Stimulated activated CD4-positive, alpha-beta T cell treated with anti-CD3 and anti-CD28 coated beads, Interleukin-1b, Interleukin-23, amount 100 ng/mL, for 24 hours (primary cell): ENCODE measurements at places on chromosomes 3 and 15.

GRCh38 chr3:113626503-113627371 is 69.7 kb downstream of the USF3 start:
- DNase-seq, result no peak

- no peak for DNase-seq
Measured at GRCh38 chr15:40108061-40108854, 421 bp downstream of the BMF start.

- no peak for DNase-seq
Measured at GRCh38 chr3:105166893-105167292, 199.8 kb upstream of the ALCAM start.

DNA sequence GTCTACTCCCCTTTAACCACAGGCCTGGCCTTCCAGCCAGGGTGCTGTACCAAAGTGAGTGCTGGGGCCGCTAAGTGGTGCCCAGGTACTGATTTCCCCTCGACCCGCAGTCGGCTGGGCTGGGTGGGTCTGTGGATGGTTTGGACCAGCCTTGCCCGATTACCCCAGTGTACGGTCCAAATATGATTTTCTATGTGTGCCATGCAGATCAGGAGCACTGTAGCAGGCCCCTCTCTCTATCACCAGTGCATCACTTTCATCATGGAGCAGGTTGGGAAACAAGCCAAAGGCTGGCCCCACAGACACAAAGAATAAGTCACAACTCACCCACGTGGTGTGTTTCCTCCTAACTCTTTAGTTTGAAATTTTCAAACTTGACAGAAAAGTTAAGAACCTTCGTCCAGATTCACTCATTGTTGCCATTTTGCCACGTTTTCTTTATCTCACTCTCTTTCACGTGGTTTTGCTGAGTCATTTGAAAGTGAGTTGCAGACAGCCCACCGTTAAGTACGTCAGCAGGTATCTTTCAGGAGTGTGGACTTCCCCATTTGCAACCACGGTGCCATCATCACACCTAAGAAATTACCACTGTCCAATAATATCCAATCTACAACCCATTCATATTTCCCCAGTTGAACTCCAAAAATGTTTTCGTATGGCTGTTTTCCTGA is 37.0 kb downstream of the ZNF710 start:
- peak; percentile 49 for DNase-seq

- DNase-seq, result no peak
Measured at GRCh38 chr3:194885766-194886165, 200.1 kb downstream of the FAM43A start.

- DNase-seq, result no peak
Measured at GRCh38 chr15:26882112-26882511, 15.2 kb downstream of the GABRA5 start.

- DNase-seq, result no peak
Measured at GRCh38 chr3:121894301-121894990, at the start of gene SLC15A2. Gene SLC15A2, plus strand, starts transcription at chr3:121894401. Its CDS starts 76 bp downstream, at chr3:121894477.

- DNase-seq, result no peak
Measured at GRCh38 chr3:44833394-44833793, 28.3 kb upstream of the TMEM42 start.

GRCh38 chr3:16721494-16721893 is 116.3 kb upstream of the DAZL start:
- DNase-seq, result no peak

GRCh38 chr3:127220497-127220896 is 27.6 kb downstream of the PRR23E start:
- no peak for DNase-seq

DNA sequence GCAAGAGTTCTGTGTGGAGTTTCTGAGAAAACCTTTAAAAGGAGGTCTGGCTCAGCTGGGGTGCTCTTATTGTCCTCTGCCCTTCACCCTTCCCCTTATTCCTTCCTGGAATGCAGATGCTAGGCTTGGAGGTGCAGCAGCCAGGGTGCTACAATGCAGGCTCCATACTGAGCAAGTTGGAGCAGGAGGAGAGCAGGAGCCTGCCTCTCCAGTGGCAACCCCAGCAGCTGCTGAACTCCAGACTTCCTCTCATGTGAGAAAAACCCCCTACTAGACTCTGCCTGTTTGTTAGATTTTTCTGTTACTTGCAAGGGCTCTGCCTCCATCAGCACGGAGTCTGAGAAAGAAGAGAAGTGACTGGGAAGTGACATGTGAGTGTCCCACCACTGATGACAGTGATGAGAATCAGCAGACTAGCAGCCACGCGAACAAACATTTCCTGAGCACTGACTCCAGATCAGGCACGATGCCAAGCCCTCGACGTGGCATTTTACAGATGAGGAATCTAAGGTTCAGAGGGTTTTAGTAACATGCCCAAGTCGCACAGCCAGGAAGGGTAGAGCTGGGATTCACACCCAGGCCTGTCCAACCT is 16.1 kb upstream of the RARRES1 start:
- DNase-seq, result no peak

- DNase-seq, result no peak
Measured at GRCh38 chr15:43808960-43809678, 8.7 kb downstream of the HYPK start.

GRCh38 chr15:100464888-100465287 is 63.9 kb downstream of the CERS3 start:
- no peak for DNase-seq

GRCh38 chr15:50116477-50116876 is 2.6 kb downstream of the ATP8B4 start:
- DNase-seq, result no peak

GRCh38 chr3:13237776-13238490 is 164.7 kb upstream of the IQSEC1 start:
- DNase-seq, result no peak

DNA sequence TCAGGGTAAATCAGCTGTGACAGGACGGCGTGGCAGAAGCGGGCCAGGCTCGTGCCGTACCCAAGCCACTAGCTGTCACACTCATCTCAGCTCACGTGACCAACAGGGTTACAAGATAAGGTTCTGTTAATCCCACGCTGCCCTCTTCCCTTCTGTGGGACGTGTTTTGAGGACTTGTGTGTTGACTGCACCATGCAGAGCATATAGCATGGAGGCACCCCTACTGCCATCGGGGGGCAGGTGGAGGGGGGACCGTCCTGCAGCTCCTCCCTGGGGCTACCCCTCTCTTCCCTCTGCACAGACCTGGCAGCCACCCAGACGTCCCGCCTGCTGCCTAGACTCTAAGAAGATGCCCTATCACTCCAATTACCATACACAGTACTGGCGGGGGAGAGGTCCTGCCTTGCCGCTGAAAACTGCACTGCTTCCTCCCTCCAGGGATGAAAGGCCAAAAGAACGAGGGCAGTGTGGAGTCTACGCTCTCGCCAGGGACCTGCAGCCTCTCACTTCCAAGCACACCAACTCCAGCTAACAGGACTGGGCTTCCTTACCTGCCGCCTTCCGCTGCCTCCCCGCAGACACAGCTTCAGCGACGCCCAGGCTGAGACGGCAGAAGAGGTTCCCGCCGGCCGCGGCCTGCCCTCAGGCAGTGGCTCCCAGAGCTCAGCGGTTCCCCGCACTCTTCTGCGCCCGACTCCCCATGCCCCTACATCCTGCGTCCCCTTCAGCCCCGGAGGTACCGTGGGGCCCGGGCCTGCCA is at the start of gene TNK2:
Gene TNK2, minus strand, starts transcription at position 618 of the 760 bp plus-strand sequence. CDS start 19,963 bp downstream, outside the sequence.
- no peak for DNase-seq

- no peak for DNase-seq
Measured at GRCh38 chr3:194485881-194486539, 792 bp downstream of the ATP13A3 start.

DNA sequence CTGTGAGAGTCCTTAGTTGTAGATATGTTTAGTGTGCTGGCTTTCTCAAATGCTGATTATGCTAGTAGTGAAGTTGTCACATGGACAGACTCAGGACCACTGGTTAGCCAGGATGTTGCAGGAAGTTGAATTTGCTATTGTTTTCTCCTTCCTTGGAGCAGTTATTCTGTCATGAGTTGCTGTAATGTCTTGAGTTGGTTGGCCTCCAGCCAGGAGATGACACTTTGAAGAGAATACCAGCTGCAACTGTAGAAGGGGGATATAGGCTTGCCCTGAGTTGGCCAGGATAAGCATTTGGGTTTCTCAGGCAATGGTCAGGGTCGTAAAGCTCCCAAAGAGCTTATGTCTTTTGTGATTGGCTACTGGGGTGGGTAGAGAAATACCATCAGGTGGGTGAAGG is 206.7 kb downstream of the ZNF621 start:
- DNase-seq, result no peak

DNA sequence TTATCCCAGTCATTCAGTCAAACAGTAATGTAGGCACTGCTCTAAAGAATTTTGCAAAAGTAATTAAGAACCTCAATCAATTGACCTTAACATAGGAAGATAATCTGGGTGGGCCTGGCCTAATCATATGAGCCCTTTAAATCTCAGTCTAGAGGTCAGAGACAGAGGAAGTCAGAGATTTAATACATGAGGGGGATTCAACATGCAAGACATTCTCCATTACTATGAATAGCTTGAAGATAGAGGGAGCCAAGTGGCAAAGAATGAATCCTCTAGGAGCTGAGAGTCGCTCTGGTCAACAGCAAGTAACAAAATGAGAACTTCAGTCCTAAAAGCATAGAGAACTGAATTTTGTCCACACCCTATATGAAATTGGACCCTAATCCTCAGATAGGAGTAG is 39.0 kb upstream of the MBNL1 start:
- no peak for DNase-seq

- DNase-seq, result no peak
Measured at GRCh38 chr3:154421083-154421482, 8.9 kb downstream of the GPR149 start.

DNA sequence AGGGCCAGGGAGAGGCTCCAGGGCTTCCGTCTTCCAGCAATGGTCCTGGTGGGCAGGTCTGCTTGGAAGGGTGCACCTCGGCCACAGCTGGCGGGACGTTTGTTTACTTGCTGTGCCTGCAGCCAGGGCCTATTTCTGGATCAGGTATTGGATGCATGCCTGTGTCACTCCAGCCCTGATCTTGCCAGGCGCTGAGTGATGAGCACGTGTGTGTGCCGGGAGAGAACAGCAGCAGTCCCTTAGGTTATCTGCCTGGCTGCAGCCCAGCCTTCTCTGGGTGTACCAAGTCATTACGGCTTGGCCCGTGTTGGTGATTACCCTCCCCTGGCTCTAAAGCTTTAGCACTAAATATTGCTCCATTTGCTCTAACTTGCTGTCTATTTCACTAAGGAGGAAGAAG is 14.9 kb downstream of the CCDC32 start:
- no peak for DNase-seq

DNA sequence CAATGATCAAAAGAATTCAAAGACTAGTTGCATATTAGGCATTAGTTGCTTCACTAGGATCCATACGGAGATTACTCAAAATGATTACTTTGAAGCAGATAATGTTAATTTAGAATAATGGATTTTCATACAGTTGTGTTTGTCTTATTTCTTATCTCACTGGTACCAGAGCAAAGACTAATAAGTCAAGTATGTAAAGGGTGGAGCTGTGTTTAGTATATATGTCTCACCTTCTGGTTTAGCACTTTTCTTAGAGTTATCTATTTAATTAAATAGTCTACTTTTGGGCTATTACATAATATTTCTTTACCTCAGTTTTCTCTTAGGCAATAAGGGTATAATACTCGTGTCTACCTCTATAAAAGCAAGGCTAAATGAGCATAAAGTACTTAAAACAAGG is 18.8 kb downstream of the TMEM207 start:
- no peak for DNase-seq

DNA sequence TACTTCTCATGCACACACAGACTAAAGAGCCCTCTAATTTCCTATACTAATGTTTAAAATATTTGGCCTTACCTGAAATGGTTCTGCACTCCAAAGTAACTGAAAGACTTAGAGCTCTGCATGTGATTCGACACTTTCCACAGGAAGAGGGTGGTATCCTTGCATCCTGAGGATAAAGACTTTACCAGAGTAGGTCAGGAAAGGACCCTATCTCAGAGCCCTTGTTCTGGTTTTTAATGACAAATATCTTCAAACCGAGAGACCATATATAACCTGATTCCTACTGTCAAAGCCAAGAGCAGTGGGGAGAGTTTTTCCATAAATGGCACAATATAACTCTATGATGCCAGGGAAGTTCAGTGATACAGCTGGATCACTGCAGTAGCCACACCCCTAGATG is at the start of gene GP5:
Gene GP5, minus strand, starts transcription at position 101 of the 400 bp plus-strand sequence. CDS start 984 bp downstream, outside the sequence.
- DNase-seq, result no peak

DNA sequence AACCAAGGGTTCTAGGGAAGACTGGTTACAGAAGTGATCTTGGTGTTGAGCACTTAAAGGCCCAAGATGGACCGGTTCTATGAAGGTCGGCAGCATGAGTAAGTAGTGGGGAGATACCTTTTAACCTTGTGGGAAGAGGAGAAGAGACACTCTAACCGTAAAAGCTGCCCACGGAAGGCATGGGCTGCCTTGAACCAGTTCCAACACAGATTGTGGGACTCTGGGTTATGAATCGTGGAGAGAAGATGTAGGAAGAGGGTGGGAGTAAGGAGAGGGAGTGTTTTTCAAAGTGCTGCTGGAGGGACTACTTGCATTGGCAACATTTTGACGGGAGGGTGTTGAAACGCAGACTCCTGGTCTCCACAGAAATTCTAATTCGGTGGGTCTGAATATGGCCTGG is 67.1 kb downstream of the CRYGS start:
- no peak for DNase-seq

GRCh38 chr3:99630815-99631214 is 7.6 kb upstream of the COL8A1 start:
- no peak for DNase-seq

GRCh38 chr3:153502682-153503081 is 340.7 kb downstream of the RAP2B start:
- DNase-seq, result no peak

DNA sequence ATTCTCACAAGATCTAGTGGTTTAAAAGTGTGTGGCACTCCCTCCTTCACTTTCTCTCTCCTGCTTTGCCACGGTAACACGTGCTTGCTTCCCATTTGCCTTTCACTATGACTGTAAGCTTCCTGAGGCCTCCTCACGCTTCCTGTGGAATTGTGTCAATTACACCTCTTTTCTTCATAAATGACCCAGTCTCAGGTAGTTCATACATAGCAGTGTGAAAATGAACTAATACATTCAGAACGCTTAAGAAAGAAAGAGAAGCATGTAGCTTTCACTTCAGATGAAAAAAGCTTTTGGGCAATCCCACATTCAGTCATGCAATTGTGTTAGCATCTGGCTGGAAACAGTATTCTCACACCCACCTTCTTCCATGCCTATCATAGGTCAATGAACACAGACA is 24.4 kb downstream of the P3H2 start:
- no peak for DNase-seq

GRCh38 chr3:124766113-124767095 is 36.2 kb downstream of the UMPS start:
- DNase-seq, result no peak

DNA sequence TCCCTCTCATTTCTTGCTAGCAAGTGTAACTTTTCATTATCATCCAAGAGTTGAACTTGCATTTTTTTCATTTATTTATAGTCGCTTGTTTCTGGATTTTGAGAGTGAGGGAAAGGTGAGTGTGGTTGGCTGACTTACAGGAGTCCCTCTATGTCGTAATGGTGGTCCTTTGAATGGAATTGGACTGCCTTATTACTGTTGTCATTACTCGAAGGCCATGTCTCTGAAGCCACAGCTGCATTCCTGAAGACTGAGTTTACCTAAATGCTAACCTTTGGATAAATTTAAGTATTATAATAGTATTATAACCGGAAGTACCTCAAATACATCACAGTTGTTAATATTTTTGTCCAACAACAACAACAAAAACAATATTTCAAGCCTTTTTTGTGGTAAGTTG is 488.9 kb downstream of the GABRG3 start:
- DNase-seq, result no peak
